ENCODE measurements at places on chromosomes 5 and 9.

DNA sequence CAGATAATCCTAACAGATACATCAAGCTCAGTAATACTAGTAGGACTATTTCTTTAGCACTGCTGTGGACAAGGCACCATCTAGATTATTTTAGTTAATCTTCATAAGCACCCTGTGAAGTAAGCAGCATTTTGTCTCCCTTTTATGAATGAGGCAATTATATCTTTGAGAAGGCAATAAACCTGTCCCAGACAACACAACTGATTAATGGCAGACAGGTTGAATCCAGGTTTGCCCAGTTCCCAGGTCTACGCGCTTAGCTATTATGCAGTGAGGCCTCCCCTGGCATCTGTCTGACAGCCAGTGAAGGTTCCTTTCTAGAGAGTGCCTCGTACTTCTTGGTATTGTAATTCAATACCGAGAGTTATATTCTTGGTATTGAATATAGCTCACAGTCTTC, 9.7 kb upstream of the LVRN start:
- DNase-seq = no peak

GRCh38 chr9:15785584-15785983, 232.7 kb downstream of the CCDC171 start:
- DNase-seq = no peak

GRCh38 chr9:35749515-35750255, 598 bp downstream of the RGP1 start:
- no peak for DNase-seq

DNA sequence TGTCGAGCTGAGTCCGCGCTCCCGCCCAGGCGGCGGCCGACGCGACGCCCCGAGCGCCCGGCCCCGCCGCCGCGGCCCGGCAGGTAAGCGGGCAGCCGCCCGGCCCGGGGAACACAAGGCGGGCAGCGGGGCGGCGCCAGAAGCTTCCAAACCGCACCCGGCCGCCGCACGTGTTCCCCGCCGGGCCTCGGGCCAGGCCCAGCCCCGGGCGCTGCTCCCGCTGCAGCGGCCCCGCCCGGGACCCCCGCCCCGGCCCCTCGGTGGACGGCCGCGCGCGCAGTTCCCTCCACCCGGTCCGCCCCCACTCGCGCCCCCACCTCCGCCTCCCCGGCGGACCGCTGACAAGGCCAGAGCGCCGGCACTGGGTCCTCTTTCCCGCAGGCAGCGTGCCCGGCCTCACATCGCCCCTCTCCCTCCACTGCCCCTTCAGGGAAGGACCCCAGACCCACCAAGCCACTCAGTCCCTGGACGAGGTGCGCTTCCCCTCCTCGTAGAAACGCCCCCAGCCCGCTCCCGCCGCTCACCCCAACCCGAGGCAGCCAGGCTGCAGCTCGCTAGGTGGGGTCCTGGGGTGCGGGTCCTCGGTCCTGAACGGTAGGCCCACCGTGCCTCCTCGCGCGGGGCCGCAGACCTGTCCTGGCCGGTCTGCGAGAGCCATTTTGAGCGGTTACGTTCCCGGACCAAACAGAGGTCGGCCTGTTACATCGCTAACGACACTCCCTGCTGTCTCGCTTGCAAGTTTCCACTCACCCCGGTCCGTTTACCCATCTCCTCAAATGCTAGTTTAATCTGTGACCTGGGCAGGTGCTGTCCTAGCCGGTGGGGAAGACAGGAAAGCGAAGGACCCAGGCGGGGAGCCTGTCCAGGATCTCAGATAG, 475 bp downstream of the WDR5 start:
- no peak for DNase-seq

DNA sequence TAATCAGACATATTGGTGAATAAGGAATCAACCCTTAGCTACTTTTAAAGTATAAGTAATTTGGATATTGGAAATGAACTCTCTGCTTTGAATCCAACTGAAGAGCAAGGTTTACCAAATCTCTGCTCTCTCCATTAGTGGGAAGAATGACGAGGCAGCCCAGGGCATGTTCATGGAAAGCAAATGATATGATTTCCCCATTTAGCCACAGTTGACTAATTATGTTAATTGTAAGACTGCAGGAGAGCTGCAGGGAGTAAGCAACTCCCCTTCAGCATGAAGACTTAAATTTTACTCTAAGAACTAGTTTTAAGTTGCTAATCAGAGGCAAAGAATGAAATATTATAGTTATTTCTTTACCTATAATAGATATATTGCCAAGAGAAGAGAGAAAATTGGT, 194.3 kb upstream of the CD180 start:
- DNase-seq = no peak

DNA sequence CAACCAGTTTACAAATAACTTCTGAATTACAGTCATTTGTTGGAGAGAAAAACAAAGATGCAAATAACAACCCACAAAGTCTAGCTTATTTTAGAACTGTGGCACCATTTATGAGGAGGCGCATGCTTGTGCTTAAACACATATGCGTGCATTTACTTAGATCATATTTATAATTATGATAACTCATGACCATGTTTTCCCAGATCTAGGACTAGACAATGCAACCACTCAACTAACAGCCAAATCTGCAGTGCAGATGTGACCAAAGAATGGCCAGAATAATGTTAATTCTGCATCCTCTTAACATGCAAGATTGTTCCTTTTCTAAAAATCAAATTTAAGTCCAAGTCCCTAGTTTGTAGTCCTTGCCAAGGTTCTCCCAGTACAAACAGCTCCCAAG, 167.3 kb upstream of the FST start:
- DNase-seq = no peak

GRCh38 chr9:84296146-84296843, 44.3 kb downstream of the SLC28A3 start:
- DNase-seq = no peak

GRCh38 chr9:16716601-16717000, 153.9 kb downstream of the BNC2 start:
- no peak for DNase-seq

- no peak for DNase-seq
Observed at GRCh38 chr5:132250547-132250946, 6.9 kb upstream of the PDLIM4 start.

DNA sequence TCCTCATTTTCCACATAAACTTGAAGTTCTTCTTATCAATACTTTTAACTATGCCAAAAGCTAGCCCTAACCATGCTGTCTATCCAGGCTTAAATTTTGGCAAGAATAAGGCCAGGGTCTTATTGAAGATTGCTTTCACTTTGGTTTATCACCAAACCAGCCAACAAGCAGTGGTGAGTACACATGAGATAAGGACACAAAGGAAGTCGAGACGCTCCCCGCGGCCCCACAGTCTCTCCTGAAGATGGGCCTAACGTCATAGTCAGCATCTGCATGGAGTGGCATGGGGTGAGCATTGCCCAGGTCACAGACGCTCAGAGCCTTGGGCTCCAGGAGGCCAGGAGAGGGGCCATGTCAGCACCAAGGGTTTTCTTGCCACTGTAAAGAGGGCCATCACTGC, 80.3 kb downstream of the ATPSCKMT start:
- DNase-seq = no peak

DNA sequence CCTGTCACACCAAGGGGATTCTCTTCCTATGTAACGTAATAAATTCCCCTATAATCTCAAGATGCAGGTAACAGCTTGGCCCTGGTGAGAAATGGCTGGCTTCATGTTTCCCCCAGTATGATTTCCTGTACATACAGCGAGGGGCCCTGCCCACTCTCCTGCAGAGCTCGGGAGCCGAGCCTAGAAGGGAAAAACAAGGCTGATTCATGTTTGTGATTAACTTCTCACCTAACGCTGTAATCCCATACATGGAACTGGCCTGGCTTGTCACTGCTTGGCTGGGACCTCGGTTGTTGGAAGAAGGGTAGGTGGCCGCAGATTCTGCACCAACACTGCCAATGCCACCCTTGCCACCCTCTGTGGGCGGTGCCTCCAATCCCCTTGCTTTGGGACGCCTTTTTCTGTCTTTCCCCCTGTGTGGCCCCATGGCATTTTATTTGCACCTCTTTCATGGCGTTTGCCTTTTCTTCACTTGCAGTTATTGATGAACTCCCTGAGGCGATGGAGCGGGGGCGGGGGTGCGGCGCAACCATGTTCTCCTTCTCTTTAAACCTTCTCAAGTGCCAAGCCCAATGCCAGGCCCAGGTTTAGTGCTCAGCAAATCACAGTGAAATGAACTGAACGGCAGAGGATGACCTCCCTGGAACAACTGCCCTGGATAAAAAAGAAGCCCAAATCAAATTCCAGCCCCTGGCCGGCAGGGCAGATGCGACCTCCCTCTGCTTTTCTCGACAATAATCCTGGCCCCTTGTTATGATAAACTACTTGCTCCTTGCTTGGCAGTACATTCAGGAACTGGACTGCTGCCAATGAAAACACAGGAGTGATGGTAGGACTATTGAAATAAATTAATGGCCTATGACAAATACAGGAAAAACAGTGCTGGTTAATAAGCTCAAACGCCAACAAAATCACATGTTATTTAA, 108.1 kb downstream of the TMEM174 start:
- peak; percentile 30 for DNase-seq

GRCh38 chr5:132209901-132210545, 17.6 kb downstream of the P4HA2 start:
- DNase-seq = no peak

DNA sequence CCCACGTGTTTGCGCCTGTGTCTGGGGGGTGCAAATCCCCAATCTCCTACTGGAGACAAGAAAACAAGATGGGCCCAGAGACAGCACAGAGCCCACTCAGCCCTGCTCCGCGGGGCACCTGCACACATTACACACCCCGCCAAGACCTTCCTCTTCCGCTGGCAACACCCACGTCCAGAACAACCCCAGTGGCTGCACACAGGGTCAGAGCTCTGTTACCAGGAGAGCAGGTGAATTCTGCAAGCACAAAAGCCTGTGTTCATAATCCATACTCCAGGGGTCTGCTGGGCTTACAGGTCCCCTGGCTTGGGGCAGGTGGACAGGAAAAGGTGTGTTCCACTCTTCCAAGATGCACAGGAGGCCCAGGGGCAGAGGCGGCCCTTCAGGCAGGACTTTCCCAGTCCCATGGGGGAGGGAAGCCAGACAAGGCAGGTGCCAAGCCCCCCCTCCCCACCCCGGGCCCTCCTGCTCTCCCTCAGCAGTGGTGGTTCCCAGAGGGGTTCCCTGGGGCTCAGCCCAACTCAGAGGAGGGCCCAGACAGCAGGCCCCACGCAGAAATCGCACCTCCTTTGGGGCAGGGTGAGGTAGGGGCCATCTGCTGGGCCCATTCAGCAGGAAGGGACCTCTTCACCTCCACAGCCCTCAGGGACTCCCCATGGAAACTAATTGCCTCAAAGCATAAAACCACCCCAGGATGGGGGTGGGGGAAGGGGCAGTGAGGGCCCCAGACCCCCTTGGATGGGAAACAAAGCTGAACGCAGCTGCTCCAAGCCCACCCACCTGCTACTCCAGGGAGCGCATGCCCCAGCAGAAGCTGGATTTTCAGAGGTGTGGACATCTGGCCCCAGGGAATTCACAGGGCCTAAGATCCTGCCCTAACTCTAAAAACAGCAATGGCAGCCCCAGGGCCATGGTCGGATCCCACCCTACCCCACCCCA, 105.3 kb downstream of the VAV2 start:
- DNase-seq = no peak

DNA sequence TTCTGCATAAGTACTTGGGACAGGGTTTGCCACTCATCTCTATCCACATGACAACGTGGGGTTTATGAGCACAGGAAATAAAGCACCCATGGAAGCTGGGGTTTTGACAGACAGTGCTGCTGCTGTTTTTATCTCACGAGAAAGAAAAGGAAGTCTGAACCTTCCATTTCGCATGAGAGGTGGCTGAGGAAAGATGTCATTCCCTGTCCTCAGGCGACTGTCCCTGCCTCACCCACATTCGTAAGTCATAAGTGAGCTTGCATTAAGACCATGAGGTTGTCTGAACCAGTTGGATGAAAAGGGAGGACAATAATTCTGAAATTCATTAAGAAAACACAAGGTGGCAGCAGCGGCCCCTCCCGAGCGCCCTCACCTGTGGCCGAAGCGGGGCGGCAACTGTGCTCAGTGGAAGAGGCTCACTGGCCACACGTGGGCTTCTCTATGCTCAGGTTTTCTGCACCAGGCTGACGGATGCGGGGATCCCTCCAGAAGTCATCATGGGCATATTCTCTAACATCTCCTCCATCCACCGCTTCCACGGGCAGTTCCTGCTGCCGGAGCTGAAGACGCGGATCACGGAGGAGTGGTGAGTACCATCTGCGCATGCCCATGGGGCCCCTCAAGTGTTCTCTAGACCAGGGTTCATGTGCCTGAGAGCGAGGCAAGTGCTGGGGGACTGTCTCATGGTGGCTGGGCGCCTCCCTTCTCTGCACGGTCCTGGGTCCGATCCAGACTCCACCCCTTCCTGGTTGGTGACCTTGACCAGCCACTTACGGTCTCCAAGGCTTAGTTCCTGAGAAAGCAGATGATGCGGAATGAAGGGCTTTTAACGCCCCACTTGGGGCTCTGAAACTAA, 54.7 kb upstream of the SUSD3 start:
- no peak for DNase-seq

- no peak for DNase-seq
Observed at GRCh38 chr9:76200745-76201144, 193.5 kb downstream of the RFK start.

Data from T1000 (cell line).